GM04504 (cell line): ENCODE measurements at places on chromosomes 2 and 18.

GRCh38 chr2:27306573-27307286 is 1.5 kb downstream of the UCN start:
- DNase-seq: no peak

GRCh38 chr18:56986829-56987228 is 160.1 kb upstream of the BOD1L2 start:
- no peak for DNase-seq

DNA sequence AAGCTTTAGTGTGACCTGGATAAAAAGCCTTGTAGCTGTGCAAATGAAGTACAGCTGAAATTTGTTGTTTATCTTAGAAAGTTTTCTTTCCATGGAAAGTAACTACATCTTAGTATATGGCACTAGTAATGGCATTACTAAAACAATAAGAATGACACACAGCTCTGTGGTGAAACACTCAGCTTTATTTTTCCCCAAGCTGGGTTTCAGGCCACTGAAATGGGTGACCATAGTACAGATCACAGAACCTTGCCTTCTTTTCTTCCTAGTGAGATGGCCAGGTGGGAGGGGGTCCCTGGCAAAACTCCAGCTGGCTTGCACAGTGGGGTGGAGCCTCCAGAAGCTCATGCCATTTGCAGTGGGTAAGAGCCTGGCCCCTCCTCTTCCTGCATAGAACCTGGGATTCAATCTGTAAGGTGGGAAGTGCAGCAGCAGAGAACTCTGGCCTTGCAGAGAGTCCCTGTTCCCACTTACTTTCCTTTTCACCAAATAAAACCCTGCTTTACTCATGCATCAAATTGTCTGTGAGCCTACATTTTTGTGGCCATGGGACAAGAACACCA is 17.6 kb upstream of the GRP start:
- DNase-seq: no peak

DNA sequence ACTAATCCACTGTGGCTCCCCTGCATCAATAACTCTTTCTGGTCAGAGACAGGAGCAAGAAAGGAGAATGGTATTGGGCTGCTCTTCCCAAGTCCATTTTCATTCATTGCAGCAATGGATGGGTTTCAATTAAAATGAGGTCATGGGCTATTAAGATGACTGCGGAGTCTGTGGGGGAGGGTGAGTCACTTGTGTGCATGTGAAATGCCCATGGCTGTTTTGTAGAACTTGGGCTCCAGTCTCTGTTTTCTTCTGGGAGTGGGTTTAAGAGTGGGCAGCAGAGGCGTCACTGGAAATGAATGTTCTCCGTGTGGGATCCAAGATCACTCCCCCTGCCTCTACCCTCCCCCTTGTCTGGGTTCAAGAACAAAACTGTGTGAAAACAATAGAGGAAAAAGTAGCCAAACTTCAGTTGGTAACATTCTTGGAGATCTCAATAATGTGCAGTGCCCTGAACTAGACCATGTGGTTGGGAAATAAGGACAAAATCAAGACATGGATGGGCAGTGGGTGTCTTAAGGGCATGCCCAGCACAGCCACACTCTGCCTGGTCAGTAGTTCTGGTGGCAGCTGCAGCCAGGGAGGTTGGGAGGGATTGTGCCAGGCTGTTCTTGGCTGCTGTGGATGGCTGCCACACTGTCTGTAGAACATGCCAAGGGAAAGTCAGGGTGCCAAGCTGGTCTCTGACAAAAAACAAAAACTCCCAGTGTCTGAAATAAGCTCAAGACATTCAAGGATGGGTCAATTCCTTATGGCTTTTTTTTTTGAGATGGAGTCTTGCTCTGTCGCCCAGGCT is 68.2 kb upstream of the CXCR4 start:
- no peak for DNase-seq

DNA sequence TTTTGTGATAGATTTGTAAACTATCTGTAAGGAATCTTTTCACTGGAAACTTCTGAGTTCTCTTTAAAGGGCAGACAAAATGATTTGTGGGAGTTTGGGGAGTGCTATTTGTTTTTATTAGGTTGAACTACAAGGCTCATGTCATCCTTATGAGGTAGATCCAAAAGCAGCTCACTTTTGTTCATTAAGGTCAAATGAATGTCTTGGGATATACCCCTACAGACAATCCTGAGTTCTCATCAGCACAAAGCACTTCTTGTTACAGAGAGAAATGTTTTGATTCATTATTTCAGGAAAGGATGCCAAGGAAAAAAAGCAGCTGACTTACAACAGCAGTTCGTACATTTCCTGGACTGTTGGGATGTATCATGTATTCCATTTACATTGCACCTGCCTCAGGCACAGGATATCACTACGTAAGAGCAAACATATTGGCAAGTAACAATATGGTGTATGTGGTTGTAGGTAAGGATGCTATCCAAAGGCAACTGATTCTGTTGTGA is 68.9 kb downstream of the DCC start:
- no peak for DNase-seq

- DNase-seq: no peak
These were observed 5.4 kb downstream of the IMMT start for GRCh38 chr2:86189782-86190416.

DNA sequence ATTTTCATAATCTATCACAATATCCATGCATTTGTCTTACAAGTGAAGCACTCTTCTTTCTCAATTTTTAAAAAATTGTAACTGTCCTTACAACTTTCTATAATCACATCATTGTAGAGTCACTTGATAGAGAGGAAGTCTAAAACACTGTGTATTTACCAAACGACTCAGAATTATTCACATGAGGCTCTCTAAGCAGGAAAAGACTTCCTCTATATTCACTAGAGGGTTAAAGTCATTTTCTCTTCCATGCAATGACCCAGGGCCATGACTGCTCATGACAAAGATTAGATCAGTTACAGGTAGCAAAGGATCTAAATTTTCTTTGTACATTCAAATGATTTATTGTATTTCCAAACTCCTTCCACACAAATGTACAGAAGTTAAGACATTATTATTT is 9.0 kb upstream of the SLC1A4 start:
- DNase-seq: no peak

DNA sequence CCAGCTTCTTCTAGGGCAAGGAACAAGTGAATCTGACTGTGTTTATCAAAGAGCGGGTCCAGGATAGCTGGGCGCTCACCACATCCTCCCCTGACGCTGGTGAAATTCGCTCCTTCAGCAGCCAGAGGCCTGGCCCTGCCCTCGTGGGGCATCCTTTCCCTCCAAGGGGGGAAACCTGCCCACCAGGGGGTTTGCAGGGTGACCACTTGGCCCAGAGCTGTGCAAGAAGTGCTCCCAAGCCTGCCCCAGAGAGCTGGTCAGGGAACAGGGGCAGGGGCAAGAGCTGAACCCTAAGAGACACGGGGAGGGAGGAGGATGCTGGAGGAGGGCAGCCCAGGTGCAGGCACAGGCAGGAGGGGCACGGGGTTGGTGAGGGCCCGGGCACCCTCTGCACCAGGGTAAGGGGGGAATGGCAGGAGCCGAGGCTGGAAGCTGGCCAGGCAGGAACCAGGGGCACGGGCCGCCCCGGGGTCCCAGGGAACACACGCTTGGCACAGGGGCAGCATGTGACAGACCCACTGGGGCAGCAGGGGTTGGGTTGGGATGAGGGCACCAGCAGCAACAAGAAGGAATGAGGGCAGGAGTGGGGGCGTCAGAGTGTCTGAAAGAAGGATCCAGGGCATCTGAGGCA is 2.8 kb upstream of the GPR55 start:
- DNase-seq: no peak

GRCh38 chr2:23801396-23801795 is 125.5 kb downstream of the ATAD2B start:
- peak; percentile 40 for DNase-seq

- no peak for DNase-seq
These were observed 250.2 kb downstream of the ALPK2 start for GRCh38 chr18:58378411-58379379.

DNA sequence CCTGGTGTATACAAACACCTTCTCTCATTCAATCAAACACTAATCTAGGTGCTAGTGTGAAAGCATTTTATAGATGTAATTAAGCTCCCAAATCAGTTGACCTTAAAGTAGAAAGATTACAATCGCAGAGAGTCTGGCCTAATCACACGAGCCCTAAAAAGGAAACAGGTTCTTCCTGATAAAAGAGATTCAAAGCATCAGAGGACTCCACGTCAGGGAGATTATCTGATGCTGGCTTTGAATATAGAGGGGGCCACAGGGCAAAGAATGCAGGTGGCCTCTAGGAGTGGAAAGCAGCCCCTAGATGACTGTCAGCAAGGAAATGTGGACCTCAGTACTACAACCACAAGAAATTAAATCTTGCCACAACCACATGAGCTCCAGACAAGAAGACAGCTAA is 28.2 kb upstream of the ZC3H15 start:
- DNase-seq: no peak

DNA sequence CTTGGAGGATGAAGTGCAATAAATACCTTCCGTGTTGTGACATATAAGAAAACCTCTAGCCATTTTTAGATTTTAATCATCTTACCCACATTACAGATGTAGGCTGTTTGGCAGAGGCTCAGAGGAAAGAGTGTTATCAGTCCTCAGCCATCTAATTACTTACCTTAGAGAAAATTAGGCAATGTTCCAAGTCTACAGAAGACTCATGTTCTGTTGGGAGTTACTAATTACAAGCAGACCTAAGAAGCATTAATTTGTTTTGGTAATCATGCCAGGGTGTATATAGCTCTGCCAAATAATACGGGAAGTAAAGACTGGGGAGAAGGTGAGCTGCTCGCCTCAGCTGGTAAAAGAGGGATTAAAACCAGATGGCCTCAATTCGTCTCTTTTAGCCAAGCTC is 125.8 kb upstream of the PGAP1 start:
- no peak for DNase-seq

GRCh38 chr2:75555701-75556100 is 5.0 kb downstream of the EVA1A start:
- no peak for DNase-seq

DNA sequence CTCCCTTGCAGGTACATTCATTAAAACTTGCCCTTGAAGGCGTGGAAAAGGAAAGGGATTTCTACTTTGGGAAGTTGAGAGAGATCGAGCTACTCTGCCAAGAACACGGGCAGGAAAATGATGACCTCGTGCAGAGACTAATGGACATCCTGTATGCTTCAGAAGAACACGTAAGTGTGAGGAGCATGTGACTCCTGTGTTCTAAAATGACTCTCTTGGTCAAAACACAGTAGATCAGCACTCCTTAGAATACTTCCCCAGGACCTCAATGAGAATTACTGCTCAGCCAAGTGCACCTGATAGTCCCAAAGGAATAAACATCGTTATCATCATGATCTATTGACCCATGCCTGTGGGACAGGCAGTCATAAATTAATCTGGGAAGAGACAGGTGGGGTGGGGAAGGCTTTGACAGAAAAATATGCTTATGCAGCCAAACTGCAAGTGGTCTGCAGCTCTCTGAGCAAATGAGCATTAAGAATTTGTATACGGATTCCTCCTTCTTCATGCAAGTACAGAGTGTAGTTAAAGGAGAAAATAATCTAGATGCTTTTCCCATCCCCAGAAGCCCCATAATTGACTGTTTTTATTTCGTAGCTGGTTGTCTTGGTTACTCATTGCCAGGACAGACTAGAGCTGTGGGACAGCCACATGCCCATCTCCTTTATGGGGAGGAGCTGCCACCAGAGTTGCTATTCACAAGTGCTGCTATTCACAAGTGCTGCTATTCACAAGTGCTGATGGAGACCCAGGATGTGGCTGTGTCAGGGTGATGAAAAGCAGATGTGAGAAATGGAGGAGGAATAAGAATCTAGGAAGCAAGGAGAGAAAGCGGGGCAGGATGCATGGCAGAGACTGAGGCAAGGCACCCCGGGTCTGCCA is 91.0 kb downstream of the MAPRE2 start:
- no peak for DNase-seq

DNA sequence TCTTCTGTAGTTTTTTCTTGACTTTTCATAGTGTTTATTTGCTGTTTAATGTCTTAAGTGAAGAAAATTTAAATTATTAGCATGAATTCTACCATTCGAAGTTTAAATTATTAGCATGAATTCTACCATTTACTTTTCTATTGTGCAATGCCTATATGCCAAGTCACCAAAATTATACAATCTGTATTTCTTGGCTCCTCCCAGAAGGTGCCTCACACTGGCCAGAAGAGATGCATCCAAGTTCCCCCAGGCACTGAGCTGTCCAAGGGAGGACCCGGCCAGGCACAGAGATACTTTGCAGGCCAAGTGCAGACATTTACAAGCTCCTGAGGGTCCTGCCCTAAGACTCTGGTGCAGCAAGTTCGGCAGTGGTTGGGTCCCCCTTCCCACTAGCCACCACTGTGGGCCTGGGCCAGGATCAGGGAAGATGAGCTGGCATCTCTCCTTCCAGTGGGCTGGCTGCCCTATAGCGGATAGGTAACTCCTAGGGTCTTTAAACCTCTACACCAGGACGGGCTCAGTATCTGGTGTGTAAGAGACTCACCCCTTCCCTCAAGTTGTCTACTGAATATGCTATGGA is 31.3 kb downstream of the TMEM247 start:
- no peak for DNase-seq

- peak; percentile 59 for DNase-seq
These were observed 94.2 kb upstream of the SP3 start for GRCh38 chr2:174059178-174059883.

GRCh38 chr2:114083717-114084387 is 194.0 kb downstream of the ACTR3 start:
- DNase-seq: no peak

- DNase-seq: no peak
These were observed 446.1 kb upstream of the MYT1L start for GRCh38 chr2:2777213-2777612.

DNA sequence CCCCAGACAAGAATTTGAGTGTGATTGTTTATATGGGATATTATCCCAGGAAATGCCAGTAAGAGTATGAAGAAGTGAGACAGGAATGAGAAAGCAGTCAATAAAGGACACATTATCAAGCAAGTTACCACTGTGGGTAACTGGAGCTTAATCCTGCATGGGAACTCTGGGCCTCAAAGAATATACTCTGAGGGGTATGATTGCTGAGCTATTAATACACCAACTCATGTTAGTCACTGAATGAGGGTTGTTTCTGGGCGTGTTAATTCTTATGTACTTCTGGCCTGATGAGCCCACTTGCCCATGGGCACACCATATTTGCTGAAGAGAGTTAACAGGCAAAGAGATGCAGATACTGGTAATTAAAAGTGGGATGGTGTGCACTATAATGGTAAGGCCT is 26.6 kb upstream of the PAIP2B start:
- no peak for DNase-seq

- peak; percentile 11 for DNase-seq
These were observed 181.7 kb upstream of the ETAA1 start for GRCh38 chr2:67215214-67216055.

GRCh38 chr2:216546241-216546640 is 47.6 kb downstream of the RPL37A start:
- DNase-seq: no peak

DNA sequence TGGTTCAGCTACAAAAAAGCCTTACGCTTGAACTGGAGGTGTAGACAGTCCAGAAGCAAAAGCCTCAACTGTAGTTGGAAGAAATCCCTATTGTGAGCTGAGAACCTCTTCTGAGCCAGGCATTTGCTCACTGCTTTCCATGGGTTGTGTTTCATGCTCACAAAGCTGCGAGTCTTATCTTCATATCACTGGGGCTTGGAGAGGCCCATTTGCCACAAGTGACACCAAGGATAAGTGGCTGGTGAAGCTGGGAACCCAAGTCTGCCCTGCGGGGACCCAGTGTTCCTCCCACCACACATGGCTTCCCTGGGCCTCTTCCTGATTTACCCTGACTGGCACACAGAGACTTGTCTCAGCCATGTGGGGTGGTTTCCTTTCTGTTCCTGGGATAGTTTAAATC is 130.4 kb downstream of the RNF144A start:
- DNase-seq: no peak
